ENCODE measurements at places on chromosomes 16 and 17. TPM values are rescaled to one million over a fixed set of nuclear protein-coding genes. Genes with fewer than 3 reads are reported as not detected.

The AXIN2 gene
- total RNA-seq = 12.8 TPM

GRCh38 chr17:78940708-78941107, 15.5 kb upstream of the TIMP2 start:
- DNase-seq = no peak

The SLC16A11 gene
- total RNA-seq = 1.3 TPM

DNA sequence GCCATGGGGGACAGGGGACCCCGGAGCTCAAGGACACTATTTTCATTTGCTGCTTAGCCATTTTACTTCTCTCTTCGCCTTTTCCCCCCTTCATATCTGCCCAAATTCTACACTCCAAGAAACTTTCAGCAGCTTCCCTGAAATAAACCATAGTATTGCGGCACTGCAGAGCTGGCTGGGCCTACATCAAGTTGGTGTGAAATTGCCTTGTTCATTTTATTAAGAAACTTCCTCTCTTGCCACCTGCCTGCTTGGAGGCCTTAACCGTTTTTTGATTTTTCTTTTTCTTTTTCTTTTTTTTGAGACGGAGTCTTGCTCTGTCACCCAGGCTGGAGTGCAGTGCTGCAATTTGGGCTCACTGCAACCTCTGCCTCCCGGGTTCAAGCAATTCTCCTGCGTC, 7.4 kb upstream of the CPNE2 start:
- DNase-seq = no peak

The ATP1B2 gene
- total RNA-seq = 7.2 TPM

The TNFSF13 gene
- total RNA-seq = 28.6 TPM

DNA sequence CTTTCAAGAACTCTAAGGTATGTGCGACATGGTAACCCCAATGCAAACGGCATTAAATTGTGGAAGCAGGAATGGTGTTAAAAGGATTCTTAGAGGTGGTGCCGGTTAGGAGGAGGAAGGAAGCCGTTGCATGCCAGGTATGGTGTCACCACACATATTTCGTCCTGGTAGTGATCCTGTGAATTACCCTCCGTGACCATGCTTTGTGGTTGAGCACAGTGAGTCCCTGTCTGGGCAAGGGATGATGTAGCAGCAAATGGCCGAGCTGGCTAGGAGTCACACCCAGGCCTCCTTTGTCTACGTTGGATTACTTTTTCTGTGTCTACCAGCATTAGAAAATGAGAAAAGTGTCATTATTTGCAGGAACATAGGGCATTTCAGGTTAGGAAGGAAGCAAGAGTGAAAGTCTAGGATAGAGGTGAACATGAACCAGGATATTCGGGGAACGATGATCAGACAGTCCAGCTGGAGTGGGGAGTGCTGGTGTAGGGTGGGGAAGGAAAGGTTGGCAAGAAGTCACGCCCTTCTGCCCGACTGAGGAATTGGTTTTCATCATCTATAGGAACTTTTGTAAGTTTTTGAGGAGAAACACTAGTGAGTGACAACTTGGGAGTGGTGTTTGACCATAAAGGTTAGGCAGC, 123.5 kb downstream of the PRKCA start:
- no peak for DNase-seq

Measured in aorta (tissue), 5 donors.